Islet precursor cell (in vitro differentiated cells): ENCODE measurements at places on chromosomes 5 and 9.

- DNase-seq = no peak
These were observed 7.4 kb upstream of the CCDC187 start for GRCh38 chr9:136311051-136312008.

GRCh38 chr5:56413546-56413945, 180.4 kb upstream of the ANKRD55 start:
- DNase-seq = no peak

GRCh38 chr9:89418882-89419640, 78.9 kb downstream of the SEMA4D start:
- no peak for DNase-seq

DNA sequence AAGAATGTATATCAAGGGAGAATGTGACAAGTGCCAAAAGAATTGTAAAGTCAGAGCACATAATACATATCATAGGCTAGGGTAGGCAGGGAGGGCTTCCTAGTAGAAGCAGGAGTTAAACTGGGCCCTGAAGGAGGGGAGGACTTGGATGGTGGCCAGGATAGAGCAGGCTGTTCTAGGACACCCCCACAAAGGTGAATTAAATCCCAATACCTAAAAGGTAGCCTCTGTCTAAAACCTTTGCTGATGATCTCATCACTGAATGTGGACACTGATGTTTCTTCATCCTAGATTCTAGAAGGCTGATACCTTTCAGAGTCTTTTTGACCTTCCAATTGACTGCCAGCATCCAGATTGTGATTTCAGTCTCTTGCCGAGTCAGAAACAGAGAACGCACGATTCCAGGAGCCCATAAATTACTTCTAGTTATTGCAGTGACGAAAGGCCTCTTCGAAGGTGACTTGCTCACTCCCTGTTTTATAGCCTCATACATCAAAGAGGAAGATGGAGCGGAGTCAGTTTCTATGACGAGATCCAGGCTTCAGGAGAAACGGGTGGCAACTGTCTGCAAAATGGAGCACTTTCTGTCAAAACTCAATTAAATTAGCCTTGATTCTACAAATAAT, 43.2 kb downstream of the KIF4B start:
- no peak for DNase-seq

DNA sequence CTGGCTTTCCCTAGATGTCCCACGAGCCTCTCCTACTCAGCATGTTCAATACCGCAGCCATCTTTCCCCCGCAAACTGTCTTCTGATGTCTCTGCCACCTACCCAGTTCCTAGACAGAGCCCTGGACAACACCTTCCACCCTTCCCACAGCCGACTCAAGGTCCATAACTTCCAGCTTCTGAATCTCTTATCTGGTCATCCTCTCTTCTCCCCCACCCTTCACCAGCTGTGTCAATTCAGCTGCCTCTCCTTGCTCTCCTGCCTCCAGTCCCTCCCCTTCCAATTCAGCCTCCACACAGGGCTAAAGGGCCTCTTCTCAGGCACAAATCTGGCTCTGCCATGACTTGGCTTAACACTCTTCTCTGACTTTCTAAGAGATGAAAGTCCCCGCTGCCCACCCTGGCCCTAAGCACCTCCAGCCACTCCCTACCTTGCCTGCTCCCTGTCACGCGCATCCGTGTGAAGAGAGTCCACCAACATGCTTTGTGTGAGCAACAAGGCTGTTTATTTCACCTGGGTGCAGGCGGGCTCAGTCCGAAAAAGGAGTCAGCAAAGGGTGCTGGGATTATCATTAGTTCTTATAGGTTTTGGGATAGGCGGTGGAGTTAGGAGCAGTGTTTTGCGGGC, 25.2 kb downstream of the AQP7 start:
- no peak for DNase-seq

- DNase-seq = no peak
These were observed 20.2 kb downstream of the ACTL7A start for GRCh38 chr9:108882052-108882888.

DNA sequence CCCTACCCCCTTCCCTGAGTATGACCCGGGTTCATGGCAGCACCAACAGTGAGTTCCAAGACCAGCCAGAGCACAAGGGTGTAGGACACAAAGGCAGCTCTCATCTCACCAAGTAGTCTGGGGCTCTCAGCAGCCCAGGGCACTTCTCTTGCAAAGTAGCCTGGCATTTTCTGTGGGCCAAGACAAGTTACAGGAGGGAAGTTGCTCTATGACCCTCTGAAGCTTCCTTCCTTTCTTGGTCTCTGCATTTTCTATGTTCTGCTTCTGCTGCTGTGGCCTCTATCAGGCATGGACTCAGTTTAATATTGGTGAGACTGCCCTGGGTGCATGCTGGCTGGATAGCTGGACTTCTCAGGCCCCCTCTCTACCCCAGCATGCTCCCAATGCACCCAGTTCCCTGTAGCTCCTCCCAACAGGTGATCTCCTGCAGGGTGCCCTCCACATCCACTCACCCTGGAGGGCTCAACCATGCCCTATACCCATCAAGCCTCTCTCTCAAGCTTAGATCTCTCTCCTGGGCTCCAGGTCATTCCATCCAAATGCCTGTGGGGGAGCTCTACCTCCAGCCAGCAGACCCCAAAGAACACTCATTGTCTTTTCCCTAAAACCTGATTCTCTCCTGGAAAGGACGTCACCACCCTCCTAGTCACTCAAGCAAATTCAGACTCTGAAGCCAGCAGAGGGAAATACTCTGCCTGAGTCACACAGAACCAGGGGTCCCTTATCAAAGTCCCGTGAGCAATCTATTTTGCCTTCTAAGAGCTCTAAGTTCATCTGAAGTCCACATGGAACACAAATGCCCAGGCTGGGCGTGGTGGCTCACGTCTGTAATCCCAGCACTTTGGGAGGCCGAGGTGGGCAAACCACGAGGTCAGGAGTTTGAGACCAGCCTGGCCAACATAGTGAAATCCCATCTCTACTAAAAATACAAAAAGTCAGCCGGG, 13.8 kb downstream of the TBC1D2 start:
- no peak for DNase-seq

GRCh38 chr5:76514713-76515112, 108.5 kb downstream of the F2RL2 start:
- no peak for DNase-seq

GRCh38 chr5:76927961-76928360, 24.9 kb upstream of the CRHBP start:
- no peak for DNase-seq

- no peak for DNase-seq
These were observed 141.2 kb downstream of the EMB start for GRCh38 chr5:50299896-50300295.

DNA sequence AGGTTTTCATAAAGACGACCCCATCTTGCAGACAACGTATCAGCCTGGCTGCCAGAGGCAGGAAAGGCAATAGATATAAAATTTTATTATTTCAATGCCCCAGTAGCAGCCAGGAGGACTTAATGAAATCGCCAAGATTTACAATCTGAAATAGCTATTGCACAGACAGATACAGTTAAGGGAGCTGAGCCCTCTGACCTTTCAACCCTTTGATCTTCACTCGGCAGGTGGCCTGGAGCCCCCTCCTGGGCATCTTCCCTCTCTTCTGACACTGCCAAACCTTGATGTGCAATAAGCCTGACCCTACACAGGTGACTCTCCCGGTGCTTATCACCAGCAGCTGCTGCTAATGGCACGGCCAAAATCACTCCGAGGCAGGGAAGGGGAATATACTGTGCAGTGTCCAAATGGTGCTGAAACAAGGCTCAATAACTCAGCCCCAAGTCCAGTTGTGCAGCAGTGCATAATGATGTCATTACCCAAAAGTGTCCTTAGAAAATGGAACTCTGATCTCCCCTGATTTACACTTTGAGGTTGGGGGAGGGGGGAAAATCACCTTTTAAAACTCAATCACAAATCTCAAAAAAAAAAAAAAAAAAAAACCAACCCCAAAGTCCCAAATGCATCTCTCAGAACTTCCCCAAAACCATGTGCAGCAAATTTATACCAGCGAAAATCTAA, 242.0 kb downstream of the CRB2 start:
- DNase-seq = no peak

- no peak for DNase-seq
These were observed 829 bp downstream of the ANXA1 start for GRCh38 chr9:73152543-73152844.

DNA sequence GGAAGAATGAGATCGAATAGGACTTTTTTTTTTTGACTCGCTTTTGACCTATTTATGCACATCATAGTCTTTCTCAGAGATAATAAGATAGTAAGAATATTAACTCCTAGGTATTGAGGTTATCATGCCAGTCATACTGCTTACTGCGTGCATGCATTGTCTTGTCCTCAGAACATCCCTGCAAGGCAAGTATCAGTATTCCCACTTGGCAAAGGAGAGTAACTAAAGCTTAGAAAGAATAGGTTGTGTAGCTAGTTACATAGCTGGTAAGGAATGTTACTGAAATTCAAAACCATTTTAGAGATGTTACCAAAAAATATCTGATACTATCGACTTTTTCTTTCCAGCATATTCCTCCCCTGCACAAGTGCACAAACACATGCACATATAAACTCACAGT, 296.1 kb upstream of the CLINT1 start:
- DNase-seq = no peak

DNA sequence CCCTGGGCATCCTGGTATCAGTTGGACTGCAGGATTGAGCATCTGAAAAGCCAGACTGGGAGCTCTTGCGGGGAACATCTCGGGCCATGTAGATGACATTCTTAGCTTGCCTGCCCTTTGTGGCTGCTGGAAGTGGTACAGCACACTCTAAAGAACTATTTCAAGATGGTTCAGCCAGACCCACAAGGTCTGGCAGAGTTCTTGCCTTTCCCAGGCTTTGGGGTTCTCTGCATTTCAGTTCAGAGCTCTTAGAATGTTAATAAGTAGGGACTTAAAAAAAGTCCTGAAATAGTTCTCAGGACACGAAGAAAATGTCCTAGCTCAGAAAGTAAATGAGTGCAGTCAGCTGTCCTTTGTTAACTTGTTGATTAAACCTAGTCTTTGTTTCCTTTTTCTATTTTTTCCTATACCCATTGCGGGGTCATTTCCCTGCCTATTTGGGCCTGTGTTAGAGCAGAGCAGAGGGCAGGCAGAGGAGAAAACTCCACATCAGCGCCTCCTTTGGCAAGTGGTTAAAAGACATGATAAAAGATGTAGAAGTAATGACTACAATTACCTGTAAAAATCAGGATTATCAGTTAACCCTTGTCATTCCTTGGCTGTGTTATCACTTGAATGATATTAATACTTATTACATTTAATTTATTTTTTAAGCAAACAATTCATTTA, 291.5 kb downstream of the ZSWIM6 start:
- DNase-seq = peak; percentile 60

DNA sequence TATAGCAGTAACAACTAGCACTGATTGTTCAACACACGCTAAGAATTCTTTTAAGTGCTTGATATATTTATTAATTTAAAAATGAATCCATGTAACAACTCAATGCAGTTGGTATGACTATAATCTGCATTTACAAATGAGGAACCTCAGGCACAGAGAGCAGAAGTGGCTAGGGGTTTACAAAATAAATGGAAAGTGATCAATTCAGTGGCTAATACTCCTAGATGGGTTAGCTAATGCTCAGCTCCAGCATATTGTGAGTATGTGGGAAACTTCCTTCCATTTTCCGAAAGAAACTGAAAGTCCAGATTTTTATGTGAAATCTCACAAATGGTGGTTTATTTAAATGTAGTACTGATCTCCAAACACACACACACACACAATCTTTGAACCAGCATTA, 128.0 kb downstream of the RFX3 start:
- DNase-seq = no peak

- DNase-seq = no peak
These were observed 50.7 kb upstream of the FST start for GRCh38 chr5:53429706-53430105.

DNA sequence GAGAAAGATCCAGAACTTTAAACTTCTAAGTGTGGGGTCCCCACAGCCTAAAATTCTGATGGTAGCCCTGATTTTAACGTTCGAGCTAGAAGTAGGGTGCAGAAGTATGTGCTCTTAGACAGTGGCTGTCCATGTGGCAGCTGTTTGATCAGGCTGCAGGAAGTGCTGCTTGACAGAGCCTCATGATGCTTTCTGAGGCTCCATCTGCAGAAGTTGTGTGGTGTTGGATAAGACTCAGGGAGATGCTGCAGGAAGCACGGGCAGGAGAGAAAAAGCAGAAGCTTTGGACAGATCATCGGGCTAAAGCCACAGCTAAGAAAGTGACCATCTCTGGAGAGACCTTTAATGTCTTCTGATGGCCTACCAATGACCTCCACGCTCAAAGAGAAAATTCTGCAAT, 8.1 kb downstream of the MTMR12 start:
- no peak for DNase-seq

- DNase-seq = peak; percentile 78
These were observed 71.4 kb downstream of the SERINC5 start for GRCh38 chr5:80184235-80185023.

- no peak for DNase-seq
These were observed 820.8 kb downstream of the MAT2B start for GRCh38 chr5:164326219-164326618.

DNA sequence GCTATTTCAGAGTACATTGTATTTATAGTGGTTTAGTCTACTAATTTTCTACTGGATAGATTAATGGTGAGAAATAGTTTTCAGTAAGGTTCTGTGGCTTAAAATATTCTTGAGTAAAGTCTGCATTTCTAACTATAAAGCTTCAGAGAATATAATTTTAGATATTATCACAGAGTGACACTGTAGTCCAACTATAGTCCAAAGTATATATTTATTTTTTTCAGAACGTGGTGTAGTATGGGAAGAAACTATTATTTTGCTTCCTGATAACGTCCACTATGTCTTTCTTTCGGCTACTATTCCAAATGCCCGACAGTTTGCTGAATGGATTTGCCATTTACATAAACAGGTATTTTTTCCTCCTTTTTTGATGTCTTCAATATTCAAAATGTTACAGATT, 35.3 kb downstream of the MTREX start:
- no peak for DNase-seq

DNA sequence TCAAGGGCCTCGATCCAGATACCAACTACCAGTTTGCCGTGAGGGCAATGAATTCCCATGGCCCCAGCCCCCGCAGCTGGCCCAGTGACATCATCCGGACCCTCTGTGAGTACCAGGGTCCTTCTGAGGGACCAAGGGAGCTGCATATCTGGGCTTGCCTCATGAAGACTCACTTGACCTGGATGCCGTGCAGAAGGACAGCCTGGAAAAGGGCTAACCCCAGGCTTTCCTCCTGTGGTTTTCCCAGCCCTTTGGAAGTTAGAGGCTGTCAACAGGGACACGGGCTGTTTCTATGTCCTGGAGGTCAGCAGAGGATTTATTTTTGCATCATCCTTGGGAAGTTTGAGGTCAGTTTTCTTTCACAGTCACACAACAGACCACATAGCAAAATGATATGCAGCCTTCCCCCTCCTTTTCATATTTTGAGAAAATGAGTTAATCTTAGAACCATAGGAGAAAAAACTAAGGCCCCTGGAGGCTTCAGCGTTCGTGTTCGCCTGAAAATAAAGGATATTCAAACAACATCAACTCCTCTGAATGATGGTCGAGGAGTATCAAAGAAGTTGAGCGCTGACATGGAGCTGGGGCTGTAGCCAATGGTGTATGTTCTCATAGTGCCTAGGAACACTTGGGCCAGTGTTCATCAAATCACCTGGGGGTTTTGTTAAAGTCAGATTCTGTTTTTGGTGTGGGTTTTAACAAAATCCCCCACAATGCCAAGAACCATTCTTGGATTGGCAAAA, 112.2 kb downstream of the EGFLAM start:
- no peak for DNase-seq

GRCh38 chr9:113957821-113958341, 81.8 kb downstream of the ZNF618 start:
- DNase-seq = no peak

- DNase-seq = no peak
These were observed 89.3 kb upstream of the DMRT1 start for GRCh38 chr9:752201-752600.
